ENCODE measurements at places on chromosomes 2 and 18.

- DNase-seq, result no peak
Observed at GRCh38 chr2:240889601-240890560, 6.1 kb downstream of the MAB21L4 start.

GRCh38 chr2:26039603-26040323 is 5.9 kb downstream of the RAB10 start:
- DNase-seq, result no peak

GRCh38 chr2:62119311-62119974 is 76.5 kb upstream of the B3GNT2 start:
- DNase-seq, result no peak

- no peak for DNase-seq
Observed at GRCh38 chr2:227464361-227464760, 7.6 kb upstream of the AGFG1 start.

DNA sequence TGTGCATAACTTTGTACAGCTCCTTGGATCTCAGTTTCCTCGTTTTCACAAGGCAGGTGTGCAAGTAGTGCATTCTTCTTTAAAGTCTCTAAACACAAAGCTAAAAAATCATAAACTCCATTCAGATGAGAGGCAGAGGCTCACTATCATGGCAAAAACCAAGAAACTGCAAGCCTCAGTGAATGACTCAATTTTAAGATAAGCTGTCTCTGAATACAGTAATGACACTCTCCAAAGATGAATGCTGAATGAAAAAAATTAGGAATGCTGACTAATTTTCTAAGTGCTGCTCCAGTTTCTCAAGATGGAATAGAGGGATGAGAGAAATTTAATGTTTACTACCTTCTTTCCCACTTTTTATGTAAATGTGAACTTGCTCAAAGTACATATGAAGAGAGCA is 17.2 kb downstream of the B4GALT6 start:
- DNase-seq, result no peak

DNA sequence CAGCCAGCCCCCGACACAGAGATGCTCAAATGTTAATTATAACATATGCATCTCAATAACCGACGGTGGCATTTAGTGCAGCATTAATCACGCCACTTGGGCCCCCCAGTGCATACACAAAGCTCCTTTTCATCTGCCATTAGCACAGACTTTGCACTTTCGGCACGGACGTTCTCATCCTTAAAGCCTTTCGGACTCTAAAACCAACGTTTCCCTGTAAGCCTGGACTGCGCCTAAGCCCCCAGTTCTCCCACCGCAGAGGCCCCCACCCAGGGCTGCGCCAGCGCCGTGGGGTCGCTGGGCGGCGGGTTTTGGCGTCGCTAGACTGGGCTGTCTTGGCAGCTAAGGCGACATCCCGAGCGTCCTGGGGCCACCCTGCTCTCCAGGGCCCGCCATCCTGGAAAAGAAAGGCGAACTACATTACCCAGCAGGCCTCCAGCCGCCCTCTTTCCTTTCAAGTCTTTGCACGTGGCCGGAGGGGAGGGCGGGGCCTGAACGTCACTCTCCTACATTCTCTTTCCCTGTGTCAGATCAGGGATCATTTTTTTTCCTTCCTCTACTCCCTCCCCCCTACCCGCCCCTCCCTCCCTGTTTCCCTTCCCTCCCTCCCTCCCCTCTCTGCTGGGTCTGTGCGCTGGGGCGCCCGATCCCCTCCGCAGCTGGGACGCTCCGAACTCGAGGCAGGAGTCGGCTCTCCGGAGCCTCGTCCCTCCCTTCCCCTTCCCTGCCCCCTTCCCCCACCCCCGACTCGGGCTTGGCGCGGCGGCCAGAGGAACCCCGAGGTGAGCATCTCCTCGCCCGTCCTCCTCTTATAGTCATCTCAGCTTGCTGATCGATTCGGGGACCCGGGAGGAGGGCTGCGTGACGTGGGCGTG is at the start of gene CTIF:
TSS of gene CTIF (plus strand) at position 501 of the 875 bp plus-strand sequence. CDS start 80,535 bp downstream, outside the sequence.
- peak; percentile 69 for DNase-seq

DNA sequence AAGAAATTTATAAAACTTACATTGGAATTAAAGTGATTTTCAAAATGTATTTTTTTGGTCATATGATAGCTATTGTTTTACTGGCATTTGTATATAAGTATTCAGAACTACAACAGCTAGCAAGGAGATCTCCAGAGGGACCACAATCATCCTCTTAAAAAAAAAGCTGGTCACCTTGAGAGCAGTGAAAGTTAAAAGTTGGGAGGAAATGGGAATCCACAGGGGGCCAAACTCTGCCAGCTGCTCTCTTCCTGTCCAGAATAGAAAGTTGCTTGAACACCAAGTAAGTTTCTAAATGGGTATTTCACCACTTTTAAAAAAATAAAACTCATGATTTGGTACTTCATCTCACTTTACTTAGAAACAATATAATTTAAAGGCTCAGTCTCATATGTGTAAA is 1025.1 kb downstream of the LRP1B start:
- DNase-seq, result no peak

DNA sequence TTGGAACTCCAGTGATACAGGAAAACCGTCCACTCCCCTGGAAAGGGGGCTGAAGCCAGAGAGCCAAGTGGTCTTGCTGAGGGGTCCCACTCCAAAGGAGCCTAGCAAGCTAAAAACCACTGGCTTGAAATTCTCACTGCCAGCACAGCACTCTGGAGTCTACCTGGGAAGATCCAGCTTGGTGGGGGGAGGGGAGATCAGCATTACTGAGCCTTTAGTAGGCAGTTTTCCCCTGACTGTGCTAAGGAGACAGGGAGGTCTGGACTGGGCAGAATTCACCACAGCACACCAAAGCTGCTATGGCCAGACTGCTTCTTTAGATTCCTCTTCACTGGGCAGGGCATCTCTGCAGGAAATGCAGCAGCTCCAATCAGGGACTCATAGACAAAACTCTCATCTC is 510.7 kb upstream of the LRRTM1 start:
- no peak for DNase-seq

GRCh38 chr18:5603153-5603552 is 59.4 kb upstream of the EPB41L3 start:
- no peak for DNase-seq

DNA sequence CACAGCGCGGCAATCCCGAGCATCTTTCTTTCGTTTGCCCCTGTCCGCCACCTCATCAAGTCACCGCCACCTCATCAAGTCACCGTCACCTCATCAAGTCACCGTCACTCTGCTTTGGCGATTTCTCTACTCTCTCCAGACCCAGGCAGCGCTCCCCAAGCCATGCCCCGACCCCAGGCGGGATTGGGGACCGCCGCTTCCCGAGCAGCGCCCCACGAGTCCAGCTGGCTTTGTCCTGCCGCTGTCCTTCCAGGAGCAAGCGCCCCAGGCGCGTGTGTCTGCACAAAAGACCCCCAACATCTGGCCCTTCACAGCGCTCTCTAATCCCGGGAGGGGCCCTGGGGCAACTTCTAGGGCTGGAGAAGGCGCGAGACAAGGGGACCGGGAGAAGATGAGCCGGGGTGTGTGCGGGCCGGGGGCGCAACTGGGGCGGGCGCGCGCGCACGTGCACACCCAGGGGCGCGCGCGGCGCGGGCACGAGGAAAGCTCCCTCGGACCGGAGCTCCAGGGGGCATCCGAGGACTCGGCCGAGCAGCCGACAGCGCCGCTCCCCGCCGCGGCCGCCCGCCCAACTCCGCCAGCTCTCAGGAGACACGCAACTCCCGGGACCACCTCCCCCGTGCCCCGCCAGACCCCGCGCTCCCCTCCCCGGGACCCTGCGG is 633 bp upstream of the RNF152 start:
- DNase-seq, result no peak

- DNase-seq, result no peak
Observed at GRCh38 chr2:120237491-120237902, 14.3 kb upstream of the TMEM185B start.
